Amniotic epithelial cell (primary cell): ENCODE measurements at places on chromosomes 4 and X.

DNA sequence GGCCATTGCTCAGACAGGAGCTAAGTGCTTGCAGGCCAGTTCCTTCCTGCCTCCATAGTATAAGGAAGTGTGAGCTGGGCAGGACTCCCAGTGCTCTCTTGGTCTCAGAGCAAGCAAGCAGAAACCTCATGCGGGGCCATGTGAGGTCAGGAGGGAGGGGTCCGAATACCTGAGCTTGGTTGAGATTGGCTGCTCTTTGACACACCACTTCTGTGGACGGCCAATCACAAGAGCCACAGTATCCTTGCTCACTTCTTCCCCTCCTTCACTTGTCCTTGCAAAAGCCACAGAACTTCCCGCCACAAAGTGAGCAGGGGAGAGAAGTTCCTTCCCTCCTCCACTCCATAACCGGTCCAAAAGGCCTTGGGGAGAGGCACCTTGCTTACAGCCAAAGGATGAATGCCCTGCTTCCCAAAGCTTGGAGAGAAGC lies 56.7 kb downstream of the PRPS1 start:
- DNase-seq = peak; percentile 93

DNA sequence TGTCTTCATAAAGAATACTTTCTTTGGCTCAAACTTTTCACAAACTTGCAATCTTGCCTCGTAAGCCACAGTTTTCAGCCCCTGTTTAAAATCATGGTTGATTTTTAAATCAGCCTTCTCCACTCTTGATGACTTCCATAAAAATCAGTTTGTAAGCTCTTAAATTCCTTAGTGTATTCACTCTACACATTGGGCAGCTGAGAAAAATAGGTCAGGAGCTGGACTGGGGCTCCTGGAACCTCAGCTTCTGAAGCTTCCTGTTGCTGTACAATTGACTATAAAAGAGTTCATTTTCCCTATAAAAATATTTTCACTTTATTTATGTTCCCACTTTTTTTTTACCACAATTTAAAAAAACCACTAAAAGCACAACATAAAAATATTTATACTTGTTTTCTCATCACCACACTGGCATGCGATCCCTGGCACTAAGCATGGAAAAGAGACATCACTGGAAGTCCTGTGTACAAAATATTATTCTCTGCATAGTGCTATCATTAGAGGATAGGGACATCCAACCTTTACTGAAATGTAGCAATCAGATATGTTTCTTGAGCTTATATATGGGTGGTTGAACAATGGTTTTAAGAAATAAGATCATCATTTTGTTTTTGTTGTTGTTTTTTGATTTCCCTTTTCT lies 345.7 kb downstream of the FBXO8 start:
- DNase-seq = peak; percentile 15

GRCh38 chr4:152723236-152723635 lies 43.4 kb upstream of the TMEM154 start:
- DNase-seq = no peak

GRCh38 chr4:127888559-127888958 lies 7.9 kb downstream of the PLK4 start:
- no peak for DNase-seq

DNA sequence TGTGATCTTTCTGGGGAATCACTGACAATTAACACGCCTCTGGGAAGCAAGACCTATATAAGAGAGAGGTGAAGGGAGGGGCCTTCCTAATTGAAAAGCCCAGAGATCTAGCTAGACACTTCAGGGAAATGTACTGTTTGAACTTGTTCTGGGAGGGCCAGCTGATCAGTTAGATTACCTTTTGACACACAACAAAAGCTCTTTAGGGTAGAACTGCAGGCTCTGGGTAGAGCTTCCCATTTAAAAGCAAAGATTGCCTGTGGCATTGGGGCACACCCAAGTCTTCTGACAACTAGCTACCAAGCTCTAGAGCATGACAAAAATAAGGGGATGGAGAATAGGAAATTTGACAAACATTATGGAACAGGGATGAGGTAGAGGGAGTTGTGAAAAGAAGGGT lies 26.3 kb downstream of the AREG start:
- DNase-seq = no peak

GRCh38 chr4:84968925-84969324 lies 2.4 kb upstream of the WDFY3 start:
- no peak for DNase-seq

- DNase-seq = peak; percentile 78
Observed at GRCh38 chr4:137960371-137961050, 281.6 kb downstream of the SLC7A11 start.

- DNase-seq = no peak
Observed at GRCh38 chrX:109774136-109774535, 41.1 kb upstream of the ACSL4 start.

- no peak for DNase-seq
Observed at GRCh38 chr4:158801066-158801465, 32.2 kb downstream of the FNIP2 start.

GRCh38 chr4:158610790-158611189 lies 60.9 kb downstream of the C4orf46 start:
- DNase-seq = no peak

- no peak for DNase-seq
Observed at GRCh38 chr4:165763640-165764039, 109.4 kb upstream of the TLL1 start.

DNA sequence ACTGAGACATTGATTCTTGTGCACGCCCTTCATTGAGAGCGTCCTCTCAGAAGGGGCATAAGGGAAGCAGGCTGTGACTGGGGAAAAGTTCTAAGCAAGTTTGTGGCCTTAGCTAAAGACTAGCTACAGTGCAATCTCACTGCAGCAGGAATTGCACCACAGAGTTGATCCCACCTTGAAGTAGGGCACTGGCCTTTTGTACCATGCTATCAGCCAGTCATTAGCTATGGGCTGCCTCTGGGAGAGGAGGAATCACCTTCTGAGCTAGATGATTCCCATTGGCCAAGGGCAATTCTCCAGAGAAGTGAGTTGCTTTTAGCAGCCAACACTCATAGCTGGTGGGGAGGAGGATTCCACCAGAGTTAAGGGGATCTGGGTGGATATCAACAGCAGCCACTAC lies 142.6 kb upstream of the SCML1 start:
- DNase-seq = no peak

- DNase-seq = no peak
Observed at GRCh38 chr4:88109123-88109881, 49.1 kb downstream of the ABCG2 start.

DNA sequence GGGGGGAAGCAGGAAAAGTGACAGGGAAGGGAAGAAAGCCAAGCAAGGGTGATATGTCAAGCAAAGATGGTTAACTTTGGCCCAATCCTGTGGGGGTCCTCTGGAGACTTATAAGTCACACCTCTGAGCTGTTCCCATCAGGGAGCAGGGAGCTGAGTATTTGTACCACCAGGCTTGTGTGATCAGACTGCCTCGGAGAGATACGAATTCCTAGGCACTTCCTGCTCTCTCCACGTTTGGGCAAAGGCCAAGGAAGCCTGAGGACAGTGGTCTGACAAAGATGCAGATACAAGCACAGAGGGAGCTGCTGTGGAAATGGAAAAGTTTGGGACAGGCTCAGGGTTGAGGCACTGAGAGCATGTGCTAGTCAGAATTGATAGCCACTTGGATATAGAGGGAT lies 10.4 kb upstream of the PPP3CA start:
- DNase-seq = peak; percentile 21

DNA sequence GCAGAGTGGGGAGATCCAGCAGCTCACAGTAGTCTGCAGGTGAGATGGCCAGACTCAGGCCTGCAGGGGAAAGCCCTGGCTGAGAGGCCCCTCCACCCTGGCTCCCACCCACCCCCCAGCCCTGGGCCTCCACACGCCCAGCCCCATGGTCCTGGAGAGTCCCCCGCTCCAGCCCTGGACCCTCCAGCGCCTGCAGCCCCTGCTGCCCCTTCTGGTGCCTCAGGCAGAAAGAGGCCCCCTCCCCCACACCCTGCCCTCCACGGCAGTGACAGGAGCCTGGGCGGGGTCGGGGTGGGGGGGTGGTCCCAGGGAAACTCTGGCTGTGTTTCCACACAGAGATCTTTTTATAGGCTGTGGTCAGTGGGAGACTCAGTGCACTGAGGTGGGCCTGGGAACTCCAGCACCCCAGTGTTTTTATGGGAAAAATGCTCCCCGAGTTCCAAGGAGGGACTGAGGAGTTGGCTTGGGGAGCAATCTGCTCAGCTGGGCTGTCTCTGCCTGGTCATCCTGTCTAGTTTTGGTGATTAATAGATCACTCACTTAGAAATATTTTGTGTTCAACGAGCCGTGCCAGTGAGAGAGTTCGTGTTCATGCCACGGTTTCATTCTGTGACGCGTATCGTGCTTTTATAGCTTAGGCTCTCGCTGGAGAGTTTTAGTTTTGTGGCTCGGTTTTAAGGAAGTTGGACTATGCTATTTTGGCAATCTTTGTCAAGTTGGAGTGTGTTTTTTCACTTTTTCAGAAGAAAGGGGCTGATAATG lies 53.1 kb upstream of the HGFAC start:
- DNase-seq = peak; percentile 47

- no peak for DNase-seq
Observed at GRCh38 chrX:130262231-130262630, 6.5 kb downstream of the ZNF280C start.

GRCh38 chrX:23656684-23657083 lies 10.6 kb upstream of the PRDX4 start:
- DNase-seq = peak; percentile 31

GRCh38 chr4:145782756-145783155 lies 102.8 kb downstream of the C4orf51 start:
- no peak for DNase-seq

DNA sequence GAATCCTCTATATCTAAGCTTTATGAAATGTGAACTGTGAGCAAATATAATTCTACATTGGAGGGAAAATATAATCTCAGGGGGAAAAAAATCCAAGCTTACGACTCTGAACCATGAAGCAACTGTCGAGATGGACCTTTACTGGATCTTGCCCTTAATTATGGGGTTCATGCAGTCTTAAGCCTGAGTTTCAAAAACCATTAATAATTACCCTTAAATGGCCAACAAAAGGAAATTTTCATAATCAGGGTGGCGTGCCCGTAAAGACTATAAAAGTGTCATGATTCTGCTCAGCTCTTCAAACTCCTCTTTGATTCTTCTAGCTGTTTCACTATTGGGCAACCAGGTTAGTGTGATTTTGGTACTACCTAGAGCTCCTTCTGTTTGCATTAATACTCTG lies at the start of gene S100G:
Gene S100G, plus strand, starts transcription at position 301 of the 400 bp plus-strand sequence. CDS start 849 bp downstream, outside the sequence.
- DNase-seq = no peak

- DNase-seq = peak; percentile 69
Observed at GRCh38 chr4:128974136-128974581, 119.2 kb downstream of the SCLT1 start.

GRCh38 chr4:7234355-7235029 lies 42.2 kb downstream of the SORCS2 start:
- DNase-seq = no peak

GRCh38 chr4:119657111-119657611 lies 28.6 kb upstream of the PDE5A start:
- peak; percentile 86 for DNase-seq
